ENCODE measurements at places on chromosomes 1 and 21.

DNA sequence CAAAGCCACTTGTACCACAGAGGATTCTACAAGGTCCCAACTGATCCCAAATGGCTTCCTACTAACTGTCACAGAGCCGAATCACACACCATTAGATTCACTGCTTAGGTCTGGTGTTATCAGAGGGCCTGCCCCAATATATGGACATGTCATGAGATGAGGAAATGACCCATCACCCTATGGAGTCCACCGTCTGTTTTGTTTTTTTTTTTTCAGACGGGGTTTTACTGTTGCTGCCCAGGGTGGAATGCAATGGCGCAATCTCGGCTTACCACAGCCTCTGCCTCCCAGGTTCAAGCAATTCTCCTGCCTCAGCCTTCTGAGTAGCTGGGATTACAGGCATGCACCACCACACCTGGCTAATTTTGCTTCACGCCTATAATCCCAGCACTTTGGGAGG lies 83.8 kb upstream of the ETS2 start:
- DNase-seq = no peak

GRCh38 chr1:174740249-174740968 lies 259.3 kb upstream of the CACYBP start:
- DNase-seq = no peak

GRCh38 chr21:15063814-15064575 lies 805 bp downstream of the NRIP1 start:
- DNase-seq = no peak

DNA sequence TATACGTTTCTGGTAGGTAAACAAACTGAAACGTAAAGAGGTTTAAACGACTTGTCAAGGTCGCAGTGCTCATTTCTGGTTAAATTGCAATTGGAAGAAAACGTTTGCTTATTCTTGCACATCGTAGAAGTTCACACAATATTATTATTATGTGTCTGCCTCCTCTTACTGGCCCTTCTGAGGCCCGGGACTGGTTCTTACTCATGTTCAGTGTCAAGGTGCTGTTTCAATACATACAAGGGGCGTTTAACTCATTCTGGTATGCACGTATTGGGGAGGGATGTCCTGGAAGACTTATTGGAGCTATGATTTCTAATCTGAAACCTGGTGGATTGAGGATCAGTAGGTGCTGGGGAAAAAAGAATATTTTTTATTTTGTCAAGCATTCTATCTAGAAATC lies 932 bp downstream of the RPF1 start:
- DNase-seq = no peak

GRCh38 chr1:174788981-174789380 lies 210.8 kb upstream of the CACYBP start:
- no peak for DNase-seq

- no peak for DNase-seq
Observed at GRCh38 chr1:92804721-92805201, 19.9 kb upstream of the EVI5 start.

All from activated CD8-positive, alpha-beta memory T cell treated with anti-CD3 and anti-CD28 coated beads, Interleukin-2, amount 10 ng/mL, durations not matched to agents 7 days and 5 days (primary cell).